ENCODE measurements at places on chromosomes 1 and 21. TPM values are rescaled to one million over a fixed set of nuclear protein-coding genes. Genes with fewer than 3 reads are reported as not detected.

The ZNF436 gene
- total RNA-seq = 19.5 TPM

The FCRL1 gene
- not detected for total RNA-seq

DNA sequence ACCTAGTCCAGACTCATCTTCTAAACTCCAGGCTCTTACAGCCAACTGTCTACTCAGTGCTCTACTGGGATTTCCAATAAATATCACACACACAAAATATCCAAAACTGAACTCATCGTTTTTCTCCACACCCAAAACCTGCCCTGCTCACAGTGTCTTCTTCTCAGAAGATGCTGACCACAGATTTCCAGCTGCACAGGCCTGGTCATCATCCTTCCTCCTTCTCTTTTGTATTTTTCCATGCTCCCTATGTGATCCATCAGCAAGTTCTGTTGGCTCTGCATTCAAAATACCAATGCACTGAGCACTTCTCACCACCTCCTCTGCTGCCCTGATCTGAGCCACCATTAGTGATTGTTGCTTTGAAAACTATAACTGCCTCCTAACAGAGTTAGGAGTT is 159.5 kb upstream of the KAZN start:
- H3K27me3 ChIP-seq = no peaks in the 10 kb centered on the region
- H3K4me3 ChIP-seq = no peak overlapping the region
- H3K36me3 ChIP-seq = no peaks in the 10 kb centered on the region
- H3K27ac ChIP-seq = no peak overlapping the region
- H3K4me1 ChIP-seq = no peaks in the 10 kb centered on the region
- DNase-seq = no peak

DNA sequence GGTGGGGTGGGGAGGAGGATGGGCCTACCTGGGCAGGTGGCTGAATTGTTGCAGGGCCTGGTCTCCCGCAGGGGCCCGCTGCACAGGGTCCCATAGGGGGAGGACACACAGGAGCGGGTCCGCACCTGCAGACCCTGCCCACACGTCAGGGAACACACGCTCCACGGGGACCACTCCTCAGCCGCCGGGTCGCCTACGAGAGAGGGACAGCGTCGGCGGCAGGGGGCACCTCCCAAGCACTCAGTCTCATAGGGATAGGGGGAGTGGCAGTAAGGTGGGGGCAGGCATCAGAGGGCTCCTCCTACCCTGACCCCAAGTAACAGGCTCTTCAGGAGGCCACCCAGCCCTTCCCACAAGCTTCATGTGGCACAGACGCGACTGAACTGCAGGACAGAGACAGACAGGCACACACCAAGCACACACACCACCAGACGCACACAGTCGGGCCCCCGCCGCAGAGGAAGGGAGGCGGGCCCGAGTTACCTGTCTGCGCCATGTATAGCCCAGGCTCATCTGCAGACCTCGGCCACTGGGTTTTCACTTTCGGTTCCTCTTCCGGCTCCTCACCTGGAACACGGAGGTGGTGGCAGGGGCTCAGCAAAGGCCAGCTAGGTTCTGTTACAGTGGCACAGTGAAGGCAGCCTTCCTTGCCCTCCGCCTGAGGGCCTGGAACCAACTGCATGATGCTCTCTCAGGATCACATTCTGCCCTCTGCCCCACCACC is 19.8 kb downstream of the ADGRB2 start:
- no peaks in the 10 kb centered on the region for H3K27me3 ChIP-seq
- no peaks in the 10 kb centered on the region for H3K36me3 ChIP-seq
- no peak overlapping the region for H3K4me3 ChIP-seq
- no peaks in the 10 kb centered on the region for H3K4me1 ChIP-seq
- no peak overlapping the region for H3K27ac ChIP-seq
- DNase-seq = no peak

DNA sequence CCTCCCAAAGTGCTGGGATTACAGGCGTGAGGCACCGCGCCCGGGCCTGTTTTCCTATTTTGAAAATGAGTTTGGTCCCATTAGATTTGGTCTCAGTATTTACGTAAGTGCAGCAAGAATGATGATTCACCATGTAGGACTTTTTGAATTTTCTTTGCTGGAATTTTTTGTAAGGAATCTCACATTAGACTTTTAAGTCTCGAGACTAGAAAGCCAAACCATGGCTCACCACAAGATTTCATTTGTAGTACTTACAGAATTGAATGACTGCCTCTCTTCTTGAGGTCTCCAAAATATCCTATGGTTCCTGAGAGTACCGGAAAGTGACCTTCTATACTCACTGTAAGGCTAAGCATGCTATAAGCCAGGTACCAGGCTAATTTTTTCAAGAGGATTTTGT is 325 bp downstream of the OR14A2 start:
- H3K27ac ChIP-seq = no peak overlapping the region
- H3K36me3 ChIP-seq = no peaks in the 10 kb centered on the region
- no peak for DNase-seq
- no peak overlapping the region for H3K4me3 ChIP-seq

DNA sequence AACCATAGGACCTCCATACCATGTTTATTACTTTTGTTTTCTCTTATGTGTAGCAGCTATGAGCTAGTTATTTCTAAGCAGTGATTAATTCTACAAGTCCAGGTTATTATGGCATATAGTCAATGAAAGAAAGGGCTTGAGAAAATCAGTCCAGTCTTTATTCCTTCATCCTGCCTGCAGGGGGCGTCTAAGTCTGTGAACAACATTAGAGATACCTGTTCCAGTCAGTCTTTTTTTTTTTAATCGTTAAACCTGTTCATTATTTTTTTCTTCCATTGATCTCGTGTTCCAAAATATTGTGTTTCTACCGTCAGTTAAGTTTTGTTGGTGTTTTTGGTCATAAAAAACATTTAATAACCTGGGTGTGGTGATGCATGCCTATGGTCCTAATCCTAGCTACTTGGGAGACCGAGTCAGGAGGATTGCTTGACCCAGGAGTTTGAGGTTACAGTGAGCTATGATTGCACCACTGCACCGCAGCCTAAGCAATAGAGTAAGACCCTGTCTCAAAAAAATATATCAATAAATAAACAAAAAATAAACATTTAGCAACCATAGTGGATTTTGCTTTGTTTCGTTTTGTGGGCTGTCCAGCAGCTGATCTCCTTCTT is 29.4 kb upstream of the CD2 start:
- no peaks in the 10 kb centered on the region for H3K4me1 ChIP-seq
- no peaks in the 10 kb centered on the region for H3K27me3 ChIP-seq
- no peaks in the 10 kb centered on the region for H3K36me3 ChIP-seq
- H3K27ac ChIP-seq = no peak overlapping the region

DNA sequence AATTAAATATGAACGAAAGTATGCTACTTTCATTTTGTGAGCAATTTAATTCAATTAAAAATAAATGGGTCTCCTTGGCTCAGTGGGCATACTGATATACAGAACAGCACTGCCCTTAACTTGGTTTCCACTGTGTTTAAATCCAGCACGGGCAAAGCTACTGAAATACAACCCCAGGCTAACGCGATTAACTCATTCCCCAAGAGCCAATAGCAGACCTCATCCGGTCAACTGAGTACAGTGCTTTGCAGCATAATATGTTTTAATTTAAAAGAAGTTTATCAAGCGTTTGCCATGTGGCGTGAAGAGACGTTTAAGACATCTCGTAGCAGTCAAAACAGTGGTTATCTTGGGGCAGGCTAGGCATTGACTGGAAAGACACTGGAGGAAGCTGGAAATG is 118.6 kb downstream of the PROX1 start:
- no peak for DNase-seq
- H3K4me1 ChIP-seq = no peaks in the 10 kb centered on the region
- H3K27ac ChIP-seq = no peak overlapping the region
- H3K27me3 ChIP-seq = no peaks in the 10 kb centered on the region

All from breast epithelium (tissue), 4 donors.